ENCODE measurements at places on chromosomes 2 and 18.

GRCh38 chr2:160252900-160253299 lies 52.8 kb upstream of the ITGB6 start:
- no peak for DNase-seq

DNA sequence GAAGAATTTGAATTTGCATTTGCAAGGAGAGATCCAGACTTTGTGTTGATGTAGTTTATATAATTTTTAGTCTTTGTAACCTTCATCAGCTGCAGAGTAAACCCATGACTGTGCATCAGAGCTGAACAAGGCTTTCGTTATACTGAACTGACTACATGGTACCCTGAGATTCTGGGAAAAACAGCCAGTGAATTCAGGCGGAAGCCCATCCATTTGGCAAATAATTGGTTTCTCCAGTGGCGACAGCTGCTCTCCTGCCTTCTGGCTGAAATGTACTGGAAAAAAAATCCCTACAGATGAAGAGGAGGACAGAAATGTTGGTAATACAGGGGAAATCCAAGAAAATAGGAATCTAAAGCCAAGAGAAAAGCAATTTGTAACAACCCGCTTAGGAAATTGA lies 657.5 kb upstream of the CDH7 start:
- DNase-seq: no peak

DNA sequence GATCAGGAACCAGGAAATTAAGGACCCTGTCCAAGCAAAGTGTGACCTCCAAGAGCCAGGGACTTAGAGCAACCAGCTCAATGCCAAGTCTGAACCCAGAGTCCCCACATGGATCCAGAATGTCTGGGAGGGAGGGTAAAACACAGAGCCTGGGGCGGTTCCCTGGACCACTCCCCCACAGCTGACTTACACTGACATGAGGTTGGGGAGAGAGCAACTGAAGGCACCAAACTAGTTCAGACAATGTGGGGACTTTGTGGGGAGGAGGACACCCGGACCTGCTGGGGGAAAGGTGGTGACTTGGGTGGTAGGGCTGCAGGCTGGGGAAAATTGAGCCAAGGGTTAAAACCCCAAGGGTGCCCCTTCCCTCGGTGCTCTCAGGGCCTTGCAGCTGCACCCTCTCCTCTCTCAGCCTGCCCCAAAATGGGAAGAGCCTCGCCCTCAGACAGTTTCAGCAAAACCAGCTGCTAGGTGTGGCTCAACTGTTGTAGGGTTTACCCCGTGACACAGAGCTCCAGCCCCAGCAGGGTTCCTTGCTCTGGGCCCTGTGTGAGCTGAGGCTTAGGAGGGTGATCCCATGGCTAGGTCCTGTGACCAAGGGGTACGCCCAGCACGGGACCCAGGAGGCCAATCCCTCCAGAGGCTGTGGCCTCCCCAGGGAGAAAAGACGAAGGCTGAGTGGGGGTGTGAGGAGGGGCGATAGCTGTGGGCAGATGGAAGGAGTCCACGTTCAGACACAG lies 28.6 kb downstream of the MARCO start:
- no peak for DNase-seq

GRCh38 chr2:80256782-80257167 lies 47.8 kb downstream of the LRRTM1 start:
- DNase-seq: no peak

GRCh38 chr18:45449418-45450227 lies 165.7 kb upstream of the SLC14A2 start:
- no peak for DNase-seq

Data from CD4-positive, alpha-beta T cell treated with Interleukin-10 for 1 hour (primary cell).